Osteocyte (in vitro differentiated cells): ENCODE measurements at places on chromosomes 5 and 9.

DNA sequence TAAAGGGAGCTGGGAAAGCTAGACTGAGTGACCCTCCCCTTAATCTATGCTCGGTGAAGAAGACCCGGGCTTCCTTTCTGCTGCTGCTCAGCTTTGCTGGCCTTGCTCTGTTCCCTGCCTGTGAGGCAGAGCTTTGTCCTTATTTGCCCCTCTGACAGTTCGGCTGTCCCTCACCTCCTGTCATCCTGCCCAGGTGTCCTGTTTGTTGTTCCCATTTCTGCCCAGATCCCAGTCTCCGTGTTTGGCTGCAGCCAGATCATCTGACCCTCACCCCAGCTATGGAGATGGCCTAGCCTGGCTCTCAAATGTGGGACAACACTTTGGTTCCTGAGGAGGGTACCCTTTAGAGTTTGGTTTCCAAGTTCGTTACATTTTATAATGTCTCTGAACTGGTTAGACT, 20.2 kb downstream of the OTULIN start:
- no peak overlapping the region for H3K4me3 ChIP-seq
- H3K36me3 ChIP-seq = peaks cover 50% of the 10 kb centered on the region
- no peak overlapping the region for H3K27ac ChIP-seq

DNA sequence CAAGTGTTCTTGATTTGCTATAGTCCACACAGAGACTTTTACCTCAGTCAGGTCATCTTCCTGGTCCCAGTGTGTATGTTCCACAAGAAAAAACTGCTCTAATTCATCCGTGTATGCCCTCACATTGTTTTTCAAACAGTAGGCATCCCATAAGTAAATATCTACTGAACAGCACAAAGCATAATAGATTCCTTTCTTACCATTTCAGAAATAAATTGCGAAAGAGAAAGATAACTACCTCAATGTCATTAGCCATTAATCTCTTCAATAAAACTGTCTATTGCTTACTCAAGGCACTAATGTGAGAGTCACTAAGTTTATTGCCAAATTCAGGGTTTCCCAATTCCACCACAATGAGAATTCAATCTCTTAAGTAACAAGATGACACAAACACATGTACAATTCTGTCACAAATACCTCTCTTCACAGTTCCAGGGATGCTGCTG, 9.6 kb downstream of the FBXW2 start:
- H3K27ac ChIP-seq = peak overlapping the region; percentile 41
- peaks cover 7% of the 10 kb centered on the region for H3K4me1 ChIP-seq
- H3K27me3 ChIP-seq = no peaks in the 10 kb centered on the region
- no peak overlapping the region for H3K4me3 ChIP-seq
- H3K36me3 ChIP-seq = peaks cover 34% of the 10 kb centered on the region
- DNase-seq = no peak

DNA sequence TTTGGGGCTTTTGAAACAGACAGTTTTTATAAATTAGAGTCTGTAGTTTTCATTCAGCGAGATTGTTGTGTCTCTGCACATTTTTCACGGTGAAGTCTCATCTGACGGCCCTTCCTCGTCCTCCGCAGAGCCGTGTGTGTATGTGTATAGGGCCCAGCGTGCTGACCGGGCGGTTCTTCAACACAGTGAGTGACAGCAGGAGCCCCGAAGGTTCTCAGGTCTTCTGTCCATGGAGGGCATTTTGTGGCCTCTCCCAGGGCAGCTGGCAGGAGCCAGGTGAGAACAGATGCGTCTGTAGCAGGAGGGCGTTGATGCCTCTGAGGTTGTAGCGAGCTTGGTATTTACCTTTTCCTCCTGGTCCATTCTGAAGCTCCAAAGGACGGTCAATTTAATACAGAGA, 116.0 kb upstream of the LPCAT1 start:
- H3K27ac ChIP-seq = no peak overlapping the region
- H3K36me3 ChIP-seq = no peaks in the 10 kb centered on the region

DNA sequence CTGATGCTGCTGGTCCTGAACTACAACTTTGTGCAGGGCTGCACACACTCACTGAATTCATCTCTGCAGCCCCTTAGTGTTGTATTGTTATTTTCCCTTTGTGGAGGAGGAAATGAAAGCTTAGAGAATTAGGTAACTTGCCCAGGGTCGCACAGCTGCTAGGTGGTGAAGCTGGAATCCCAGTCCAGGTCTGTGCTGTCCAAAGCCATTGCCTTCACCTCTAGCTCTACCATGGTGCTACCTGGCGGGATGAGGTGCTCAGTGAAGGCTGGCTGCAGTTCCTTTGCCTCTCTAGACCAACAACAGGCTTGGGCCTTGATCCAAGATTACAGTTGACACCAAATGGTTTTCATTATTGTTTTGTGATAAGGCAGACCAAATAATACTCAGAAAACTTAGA, 177.8 kb upstream of the PITX1 start:
- no peak overlapping the region for H3K27ac ChIP-seq
- no peak for DNase-seq
- H3K27me3 ChIP-seq = peaks cover 14% of the 10 kb centered on the region
- peaks cover 15% of the 10 kb centered on the region for H3K4me1 ChIP-seq
